ENCODE measurements at places on chromosomes 2 and 18. TPM values are rescaled to one million over a fixed set of nuclear protein-coding genes. Genes with fewer than 3 reads are reported as not detected.
A peak's percentile ranks its signal among the peaks of the same experiment; 100 is the strongest.

LONRF2 gene
- total RNA-seq: not detected

SERPINB2 gene
- not detected for total RNA-seq

KDM3A gene
- total RNA-seq: 114 TPM

SERPINB5 gene
- 1.0 TPM for total RNA-seq

KLHL30 gene
- total RNA-seq: not detected

DNA sequence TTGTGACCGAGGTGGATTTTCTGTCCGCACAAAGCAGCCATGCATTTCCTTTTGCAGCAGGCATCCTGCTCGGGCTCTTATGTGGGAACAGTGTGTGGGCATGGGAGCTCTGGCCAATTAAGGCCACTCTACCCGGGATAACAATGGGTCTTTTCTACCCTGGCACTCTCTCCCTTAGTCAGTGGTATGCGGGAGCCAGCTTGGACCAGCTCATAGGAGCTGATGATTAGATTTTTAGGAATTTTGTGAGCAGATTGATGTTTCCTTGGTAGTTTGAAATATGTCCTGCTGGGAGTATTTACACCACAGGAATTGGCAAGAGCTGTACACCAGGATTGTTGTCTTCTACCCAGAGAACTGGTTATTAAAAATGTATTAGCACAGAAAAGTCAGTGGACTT is 89.3 kb downstream of the SPP2 start:
- DNase-seq: no peak

DNA sequence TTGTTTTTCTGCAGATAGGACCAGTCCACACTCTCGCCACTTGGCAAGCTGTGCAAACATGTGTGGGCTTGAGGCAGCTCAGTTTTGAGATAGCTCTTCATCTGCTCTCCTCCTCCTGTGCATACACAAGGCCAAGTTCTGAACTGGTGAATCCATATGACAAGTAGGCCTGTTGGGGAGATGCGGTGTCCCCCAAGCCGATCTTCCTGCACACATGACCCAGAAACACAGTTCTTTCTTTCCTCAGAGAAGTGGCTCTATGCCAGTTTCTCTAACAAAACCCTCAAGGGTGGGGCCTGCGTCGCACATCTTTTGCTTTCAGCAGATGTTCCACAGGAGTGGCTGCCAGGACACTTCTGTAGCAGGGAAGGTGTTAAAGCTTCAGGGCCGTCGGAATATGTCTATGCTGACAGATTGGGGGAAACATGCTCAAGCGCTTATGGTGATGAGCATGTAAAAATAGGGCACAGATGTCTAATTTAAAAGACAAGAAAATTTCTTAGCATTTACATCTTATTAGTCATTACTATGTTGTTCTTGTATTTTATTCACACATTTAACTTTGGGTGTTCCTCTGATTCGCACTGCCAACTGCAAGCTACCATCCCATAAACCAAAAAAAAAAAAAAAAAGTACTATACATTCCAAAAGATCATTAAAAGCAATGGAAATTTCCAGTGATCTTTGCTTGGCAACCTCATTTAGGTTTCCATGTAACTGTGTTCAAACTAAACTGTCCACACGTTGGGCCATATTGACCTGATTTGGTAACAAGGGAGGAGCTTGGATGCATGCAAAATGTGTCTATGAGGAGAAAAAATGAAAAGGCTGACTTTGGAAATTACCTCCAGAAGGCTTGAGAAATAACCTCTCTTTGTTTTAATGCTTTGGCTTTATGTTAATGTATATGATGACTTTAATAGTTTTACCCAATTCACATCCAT is 1055.5 kb upstream of the KLHL29 start:
- DNase-seq: no peak

GRCh38 chr2:233456111-233456510 is 101.8 kb downstream of the DGKD start:
- DNase-seq: no peak

DNA sequence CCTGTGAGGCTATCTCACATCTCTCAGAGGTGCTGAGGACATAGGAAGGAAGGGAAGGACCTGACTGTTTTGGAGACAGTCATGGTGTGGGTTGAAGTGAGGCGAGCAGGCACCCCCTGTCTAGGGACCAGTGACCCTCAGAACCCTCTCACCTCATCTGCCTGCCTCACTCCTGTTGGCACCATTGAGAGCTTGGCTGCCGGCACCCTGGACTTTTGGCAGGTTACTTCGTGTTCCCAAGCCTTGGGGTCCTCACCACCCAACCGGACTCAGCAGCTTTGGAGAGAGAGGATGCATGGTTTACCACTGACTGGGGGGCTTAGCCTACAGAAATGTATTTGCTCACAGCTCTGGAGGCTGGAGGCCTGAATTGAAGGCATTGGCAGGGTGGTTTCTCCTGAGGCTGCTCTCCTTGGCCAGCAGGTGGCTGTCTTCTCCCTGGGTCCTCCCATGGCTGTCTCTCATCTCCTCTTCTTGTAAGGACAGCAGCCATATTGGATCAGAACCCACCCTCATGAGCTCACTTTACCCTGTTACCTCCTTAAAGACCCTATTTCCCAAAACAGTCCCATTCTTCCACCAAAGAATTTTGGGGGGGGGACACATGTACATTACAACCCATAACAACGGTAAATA is 142.0 kb downstream of the TSN start:
- peak; percentile 86 for DNase-seq

DNA sequence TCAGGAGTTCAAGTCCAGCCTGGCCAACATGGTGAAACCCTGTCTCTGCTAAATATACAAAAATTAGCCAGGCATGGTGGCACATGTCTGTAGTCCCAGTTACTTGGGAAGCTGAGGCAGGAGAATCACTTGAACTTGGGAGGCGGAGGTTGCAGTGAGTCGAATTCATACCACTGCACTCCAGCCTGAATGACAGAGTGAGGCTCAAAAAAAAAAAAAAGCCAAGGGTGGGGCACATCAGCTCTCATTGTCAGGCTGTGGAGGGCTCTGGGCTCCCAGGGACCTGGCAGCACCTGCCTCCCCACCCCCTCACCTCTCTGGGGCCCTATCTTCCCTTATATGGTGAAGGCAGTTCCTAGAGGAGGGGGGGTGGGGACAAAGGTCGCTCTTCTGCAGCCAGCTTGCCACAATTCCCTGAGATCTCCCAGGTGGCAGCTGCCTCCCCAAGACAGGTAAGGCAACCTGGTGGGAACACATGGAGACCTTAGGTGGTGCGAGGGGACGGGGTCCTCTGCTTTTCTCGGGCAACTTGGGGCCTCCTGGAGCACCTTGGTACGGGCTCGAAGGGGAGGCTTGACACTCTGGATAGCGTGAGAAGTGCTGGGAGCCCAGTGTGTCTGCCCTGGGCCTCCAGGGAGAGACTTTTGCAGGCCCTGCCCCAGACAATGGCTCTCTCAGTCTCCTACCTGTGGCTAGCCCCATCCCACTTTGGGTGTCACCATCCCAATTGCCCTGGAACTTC is at the start of gene VIL1:
TSS of gene VIL1 (plus strand) at position 407 of the 742 bp plus-strand sequence. CDS start 4,656 bp downstream, outside the sequence.
- peak; percentile 44 for DNase-seq

DNA sequence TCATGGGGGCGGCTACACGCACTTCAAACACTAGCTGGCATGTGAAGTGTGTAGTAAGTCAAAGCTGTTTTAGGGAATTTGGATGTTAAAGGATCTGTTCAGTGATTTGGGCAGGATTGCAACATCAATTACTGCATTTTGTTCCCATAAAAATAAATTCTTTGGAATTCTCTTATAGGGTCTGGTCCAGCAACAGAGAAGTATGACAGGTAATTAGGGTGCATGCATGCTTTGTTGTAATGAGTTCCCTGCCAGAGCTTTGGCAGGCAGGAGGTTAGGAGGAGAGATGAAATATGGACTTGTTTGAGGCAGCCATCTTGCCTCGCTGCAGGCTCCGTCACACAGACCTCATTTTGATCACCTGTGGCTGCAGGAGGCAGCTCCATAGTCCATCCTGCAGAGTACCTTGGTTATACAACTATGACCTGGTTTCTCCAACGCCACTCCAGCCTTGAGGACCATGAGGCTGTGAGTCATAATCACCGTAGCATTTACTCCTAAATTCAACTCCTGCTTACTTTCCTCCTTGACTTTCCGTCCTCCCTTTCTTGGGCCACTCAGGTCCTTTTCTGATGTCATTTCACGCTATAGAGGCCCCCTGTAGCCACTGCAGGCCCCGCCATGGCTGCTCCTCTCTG is 26.5 kb upstream of the EML4 start:
- DNase-seq: no peak

DNA sequence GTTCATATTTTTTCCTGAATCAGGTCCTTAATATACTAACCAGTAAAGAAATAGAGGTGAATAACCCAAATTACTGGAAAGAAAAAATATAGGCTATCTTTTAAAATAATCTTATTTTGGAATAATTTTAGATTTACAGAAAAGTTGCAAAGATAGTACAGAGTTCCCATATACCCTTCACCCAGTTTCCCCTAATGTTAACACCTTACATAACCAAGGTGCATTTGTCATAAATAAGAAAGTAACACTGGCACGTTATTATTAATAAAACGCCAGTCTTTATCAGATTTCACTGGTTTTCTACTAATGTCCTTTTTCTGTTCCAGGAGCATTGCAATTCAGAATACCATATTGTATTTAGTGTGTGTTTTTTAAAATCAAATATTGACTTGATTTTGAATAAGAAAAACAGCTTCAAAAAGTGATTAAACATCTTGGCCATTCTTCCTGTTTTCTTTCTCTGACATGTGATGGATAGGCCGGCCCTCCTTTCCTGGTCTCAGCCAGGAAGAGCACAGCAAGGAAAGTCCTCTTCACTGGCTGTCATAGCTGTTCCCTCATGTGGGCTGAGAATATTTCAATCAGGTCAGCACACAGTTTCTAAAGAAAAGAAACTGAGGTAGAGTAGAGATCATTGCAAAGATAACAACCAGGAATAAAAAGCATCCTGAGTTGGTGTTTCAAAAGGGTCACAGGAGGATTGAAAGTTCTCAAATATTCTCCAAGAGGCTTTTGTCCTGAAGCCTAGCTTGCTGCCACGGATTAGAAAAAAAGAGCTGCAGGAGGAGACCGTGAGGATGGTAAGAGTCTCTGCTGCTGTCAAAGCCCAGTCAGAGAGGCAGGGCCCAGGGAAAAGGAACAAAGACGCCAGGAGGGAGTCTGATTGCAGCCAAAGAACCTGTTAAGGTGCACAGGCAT is 79.3 kb upstream of the ARL5A start:
- no peak for DNase-seq

DNA sequence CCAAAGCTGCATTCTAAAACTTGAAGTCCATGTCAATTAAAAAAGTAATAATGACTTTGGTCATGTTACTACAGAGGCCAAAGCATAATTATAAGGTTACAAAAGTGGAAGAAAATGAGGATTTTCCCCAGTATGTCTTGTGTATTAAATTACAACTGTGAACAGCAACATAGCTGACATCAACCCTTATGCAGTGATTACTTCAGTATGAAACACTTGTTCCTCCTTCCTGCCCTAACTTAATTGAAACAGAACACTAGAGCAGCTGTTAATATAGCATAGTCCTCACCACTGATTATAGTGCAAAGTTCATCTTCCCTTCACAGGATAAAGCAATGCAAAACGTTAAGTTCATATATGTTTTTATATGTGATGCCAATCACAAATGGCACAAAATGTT is 29.9 kb downstream of the EPB41L3 start:
- DNase-seq: no peak

DNA sequence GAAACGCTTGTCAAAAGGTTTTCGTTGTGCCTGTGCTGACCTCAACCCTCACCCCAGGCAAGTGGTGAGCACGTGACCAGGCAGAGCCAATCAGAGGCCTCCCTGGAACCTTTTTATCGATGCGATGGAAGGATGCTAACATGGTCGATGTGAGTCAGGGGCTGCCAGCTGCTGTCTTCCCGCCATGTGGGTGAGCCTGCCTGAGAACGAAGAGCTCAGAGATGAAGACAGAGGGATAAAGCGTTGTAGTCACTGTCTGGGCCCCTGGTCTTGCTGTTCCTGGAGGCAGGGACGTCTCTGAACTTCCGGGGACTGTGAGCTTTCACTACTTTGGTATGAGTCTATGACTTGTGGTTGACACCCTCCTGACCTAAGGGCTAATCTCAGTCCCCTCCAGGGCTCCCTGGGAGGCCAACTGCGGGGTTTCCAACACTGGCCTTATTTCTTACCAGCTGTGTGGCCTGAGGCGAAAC is 18.6 kb downstream of the DNMT3A start:
- no peak for DNase-seq

- DNase-seq: no peak
Observed at GRCh38 chr2:195270466-195271039, 386.5 kb upstream of the SLC39A10 start.

GRCh38 chr2:239209783-239210182 is 191.0 kb downstream of the HDAC4 start:
- DNase-seq: no peak

GRCh38 chr2:20563833-20564232 is 87.1 kb downstream of the HS1BP3 start:
- peak; percentile 48 for DNase-seq

- DNase-seq: no peak
Observed at GRCh38 chr2:181300600-181301291, 156.4 kb upstream of the ITGA4 start.

DNA sequence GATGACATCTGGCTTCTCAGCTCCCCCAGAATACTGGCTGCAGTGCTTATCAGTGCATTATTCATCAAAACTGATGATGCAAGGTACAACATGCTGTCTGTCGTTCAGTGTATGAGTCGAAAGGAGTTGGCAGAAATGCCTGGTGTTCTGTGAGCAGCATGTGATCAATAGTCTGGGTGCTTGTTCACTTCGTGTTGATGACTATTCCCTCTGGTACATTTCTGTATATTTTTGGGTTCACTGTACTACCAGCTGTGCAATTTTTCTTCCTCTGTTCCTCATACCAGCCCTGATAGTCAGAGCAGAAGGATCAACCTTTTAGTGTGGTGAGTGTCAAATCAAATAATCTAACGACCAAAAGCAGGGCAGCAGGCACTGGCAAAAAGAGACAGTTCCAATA is 59.0 kb upstream of the KLHL14 start:
- no peak for DNase-seq
